Muscle of arm (tissue), 14 donors: ENCODE measurements at places on chromosomes 5 and 9.

DNA sequence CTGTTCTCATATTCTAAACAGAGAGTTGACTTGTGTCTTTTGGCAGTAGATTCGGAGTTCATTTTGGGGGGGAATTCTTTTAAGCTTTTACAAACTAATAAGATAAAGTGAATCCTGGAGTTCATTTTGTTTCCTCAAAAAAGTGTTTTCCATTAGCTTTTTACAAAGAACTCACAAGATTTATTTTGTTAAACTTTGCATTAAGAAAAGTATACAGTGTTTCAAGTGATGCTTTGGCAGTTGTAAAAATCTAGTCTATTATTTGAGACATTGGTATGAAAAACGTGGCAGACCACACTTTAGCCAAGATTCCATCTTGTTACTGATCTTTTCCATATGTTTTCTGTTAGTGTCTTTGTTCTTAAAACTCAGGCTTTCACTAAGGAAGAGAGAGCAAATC lies 1.2 kb upstream of the OMD start:
- DNase-seq: peak; percentile 80

DNA sequence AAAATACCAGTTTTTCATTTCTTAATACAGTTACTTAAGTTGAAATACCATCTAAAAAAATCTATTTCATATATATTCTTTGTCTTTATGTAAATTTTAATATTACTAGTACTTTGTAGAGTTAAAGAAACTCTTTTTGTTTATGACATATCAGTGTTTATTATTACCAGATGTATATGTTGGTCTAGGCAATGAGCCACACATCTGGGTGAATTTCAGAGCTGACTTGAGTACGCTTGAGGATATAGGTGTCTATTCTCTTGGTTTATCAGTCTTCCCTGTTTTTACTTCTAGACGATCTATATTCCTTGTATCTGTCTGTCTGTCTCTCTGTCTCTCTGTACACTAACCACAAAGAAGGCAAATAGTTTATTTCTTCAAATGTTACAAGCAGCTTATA lies 2.9 kb downstream of the SMAD5 start:
- no peak for DNase-seq

DNA sequence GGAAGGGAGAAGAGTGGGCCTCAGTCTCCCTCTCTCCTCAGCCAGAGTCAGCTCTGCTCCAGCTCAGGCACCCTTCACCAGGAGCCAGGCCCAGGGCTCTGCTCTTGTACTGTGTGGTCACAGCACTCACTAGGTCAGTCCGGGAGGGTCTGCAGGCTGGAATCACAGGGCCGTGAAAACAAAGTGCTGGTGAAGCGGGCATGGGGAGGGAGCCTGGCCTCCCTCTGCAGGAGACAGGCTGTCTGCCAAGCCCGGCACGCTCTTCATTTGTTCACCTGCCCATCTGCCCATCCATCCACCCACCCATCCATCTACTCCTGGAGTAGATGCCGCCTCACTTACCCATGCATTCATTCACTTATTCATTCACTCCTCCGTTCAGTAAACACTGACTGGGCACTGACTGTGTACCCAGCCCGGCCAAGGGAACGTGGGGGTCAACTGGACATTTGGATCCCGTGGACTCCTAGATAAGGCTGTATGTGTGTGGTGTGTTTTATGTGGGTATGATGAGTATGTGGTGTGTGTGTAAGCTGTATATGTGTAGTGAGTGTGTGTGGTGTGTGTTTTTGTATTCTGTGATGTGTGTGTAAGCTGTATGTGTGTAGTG lies 3.6 kb downstream of the SPAAR start:
- no peak for DNase-seq

GRCh38 chr5:21806271-21806670 lies 1046.9 kb downstream of the CDH12 start:
- no peak for DNase-seq

GRCh38 chr9:79551586-79551985 lies 20.2 kb upstream of the TLE4 start:
- DNase-seq: no peak

DNA sequence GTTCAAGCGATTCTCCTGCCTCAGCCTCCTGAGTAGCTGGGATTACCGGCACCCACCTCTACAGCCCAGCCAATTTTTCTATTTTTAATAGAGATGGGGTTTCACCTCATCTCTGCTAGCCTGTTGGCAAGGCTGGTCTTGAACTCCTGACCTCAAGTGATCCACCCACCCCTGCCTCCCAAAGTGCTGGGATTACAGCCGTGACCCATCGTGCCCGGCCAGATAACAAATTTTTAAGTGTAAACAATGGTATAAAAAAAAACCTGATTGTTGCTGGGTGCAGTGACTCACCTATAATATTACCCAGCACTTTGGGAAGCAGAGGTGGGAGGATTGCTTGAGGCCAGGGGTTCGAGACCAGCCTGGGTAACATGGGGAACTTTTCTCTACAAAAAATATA lies 28.0 kb upstream of the N4BP3 start:
- no peak for DNase-seq

DNA sequence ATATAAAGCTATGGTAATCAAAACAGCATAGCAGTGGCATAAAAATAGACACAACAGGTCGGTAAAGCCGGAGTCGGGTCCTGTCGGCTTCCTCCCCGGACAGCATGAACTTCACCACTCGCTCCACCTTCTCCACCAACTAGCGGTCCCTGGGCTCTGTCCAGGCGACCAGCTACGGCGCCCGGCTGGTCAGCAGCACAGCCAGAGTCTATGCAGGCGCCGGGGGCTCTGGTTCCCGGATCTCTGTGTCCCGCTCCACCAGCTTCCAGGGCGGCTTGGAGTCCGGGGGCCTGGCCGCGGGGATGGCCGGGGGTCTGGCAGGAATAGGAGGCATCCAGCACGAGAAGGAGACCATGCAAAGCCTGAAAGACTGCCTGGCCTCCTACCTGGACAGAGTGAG lies 124.0 kb downstream of the CSNK1G3 start:
- no peak for DNase-seq

DNA sequence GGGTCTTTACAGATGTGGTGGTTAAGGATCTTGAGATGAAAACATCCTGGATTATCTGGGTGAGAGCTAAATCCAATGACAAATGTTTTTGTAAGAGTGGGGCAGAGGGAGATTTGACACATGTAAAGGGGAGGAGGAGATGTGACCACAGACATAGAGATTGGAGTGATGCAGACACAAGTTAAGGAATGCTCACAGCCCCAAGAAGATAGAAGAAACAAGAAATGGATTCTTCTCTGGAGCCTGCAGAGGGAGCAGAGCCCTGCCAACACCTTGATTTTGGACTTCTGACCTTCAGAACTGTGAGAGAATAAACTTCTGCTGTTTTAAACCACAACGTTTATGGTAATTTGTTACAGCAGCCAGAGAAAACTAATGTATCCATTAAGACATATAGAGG lies 21.7 kb downstream of the ITGA2 start:
- no peak for DNase-seq
